Stimulated activated CD8-positive, alpha-beta memory T cell treated with anti-CD3 and anti-CD28 coated beads, Interleukin-4, amount 100 ng/mL, for 1 hour (primary cell): ENCODE measurements at places on chromosomes 2 and 18.

DNA sequence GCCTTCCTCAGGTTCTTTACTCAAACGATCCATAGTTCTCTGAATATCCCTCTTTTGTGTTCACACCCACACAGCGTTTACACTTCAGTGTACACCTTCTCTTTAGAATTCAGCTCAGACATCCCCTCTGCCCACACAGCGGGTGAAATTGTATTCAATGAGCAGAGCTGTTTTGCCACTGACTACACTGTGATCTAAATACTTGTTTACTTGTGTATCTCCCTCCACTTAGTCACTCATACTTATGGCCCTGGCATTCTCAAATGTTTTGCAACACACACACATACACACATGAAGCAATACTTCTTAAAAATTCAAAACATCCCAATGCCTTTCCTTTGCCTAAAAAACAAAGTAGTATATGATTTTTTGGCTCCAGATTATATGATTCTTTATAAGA is 297.1 kb downstream of the TMX3 start:
- DNase-seq, result no peak

DNA sequence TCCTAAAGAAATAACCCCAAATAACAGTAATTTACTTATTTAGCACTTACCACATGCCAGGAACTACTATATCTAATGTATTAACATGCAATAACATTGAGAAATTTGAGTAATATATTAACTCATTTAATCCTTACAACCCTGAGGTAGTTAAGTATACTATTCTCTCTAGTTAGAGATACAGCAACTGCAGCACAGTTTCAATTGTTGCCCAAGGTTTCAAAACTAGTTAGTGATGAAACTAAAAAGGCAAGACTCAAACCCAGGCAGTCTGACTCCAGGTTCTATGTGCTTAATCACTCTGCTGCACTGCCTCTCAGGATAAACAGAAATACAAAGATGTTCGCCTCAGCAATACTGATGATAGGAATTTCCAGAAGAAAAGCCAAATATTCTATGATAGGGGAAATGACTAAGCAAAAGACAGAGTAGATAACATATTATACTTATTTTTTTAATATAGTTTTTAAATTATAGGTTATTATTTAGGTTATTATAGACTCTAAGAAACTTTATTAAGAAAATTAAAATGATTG is 88.0 kb downstream of the SS18 start:
- no peak for DNase-seq

GRCh38 chr2:239640676-239641578 is 240.1 kb upstream of the HDAC4 start:
- DNase-seq, result no peak

GRCh38 chr18:77153404-77153803 is 20.8 kb upstream of the MBP start:
- no peak for DNase-seq

GRCh38 chr2:236168110-236169080 is at the start of gene GBX2:
GBX2 (minus strand) TSS chr2:236168386; CDS start chr2:236167971, 415 bp downstream.
- no peak for DNase-seq

GRCh38 chr2:206257861-206258260 is 16.6 kb upstream of the ZDBF2 start:
- no peak for DNase-seq

DNA sequence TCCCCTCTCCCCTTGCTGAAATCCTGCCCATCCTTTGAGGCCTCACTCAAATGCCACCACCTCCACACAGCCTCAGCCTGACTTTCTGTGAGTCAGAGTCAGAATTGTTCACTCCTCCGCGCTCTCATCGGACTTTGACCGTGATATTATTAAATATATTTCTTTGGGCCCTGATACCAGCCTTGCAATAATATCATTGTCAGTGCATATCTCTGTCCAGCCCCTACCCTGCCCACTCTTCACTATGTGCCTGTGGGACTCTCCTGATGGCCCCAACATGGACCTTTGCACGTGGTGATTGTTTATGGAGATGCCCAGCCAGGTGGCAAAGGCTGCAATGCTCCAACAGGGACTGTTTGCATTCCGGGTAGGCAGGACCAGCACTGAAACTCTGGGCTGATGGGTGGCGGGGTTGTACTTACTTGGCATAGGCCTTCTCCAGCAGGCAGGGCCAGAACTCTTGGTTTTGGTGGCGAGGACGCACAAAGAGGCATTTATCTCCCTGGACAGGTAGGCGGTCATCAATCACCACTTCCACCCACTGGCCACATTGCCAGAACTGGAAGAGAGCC is 37.3 kb downstream of the CAPN13 start:
- no peak for DNase-seq
